Inflammatory macrophage treated with lipopolysaccharide for 4 hours (primary cell): ENCODE measurements at places on chromosomes 7 and 10.
A peak's percentile ranks its signal among the peaks of the same experiment; 100 is the strongest.

GRCh38 chr7:155228894-155229293 lies 68.8 kb upstream of the INSIG1 start:
- no peak for DNase-seq

- no peak for DNase-seq
Observed at GRCh38 chr7:2604608-2605174, 27.1 kb upstream of the TTYH3 start.

GRCh38 chr10:108204528-108205305 lies 1040.2 kb upstream of the SORCS1 start:
- peak; percentile 2 for DNase-seq

DNA sequence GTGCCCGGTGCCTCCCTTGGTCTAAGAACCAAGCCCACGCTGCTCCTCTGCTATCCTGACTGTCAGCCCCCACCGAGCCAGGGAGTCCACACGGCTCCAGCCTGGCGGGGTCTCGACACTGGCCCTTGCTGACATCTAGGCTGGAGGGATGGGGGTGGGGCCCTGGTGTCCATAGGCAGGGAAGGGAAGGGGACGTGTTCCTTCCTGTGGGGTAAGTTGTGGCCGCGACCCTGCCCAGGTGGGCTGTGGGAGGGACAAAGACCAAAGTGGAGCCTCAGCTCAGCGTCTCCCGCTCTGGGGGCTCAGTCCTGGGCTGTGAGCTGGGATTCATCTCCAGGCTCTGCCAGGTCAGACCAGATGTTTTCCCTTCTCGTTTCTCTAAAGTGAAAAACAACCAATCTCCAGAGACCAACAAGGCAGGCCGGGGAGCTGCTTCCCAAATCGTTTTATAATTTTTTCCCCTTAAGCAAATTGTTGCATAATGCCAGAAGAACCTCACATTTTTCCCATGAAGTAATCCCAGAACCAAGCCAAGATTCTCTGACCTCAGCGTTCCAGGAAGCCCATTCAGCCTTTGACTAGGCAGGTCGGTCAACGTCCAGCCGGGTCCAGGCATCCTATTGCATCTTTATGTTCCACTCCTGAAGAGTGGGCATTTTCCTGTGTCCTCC lies 101.2 kb downstream of the RGS10 start:
- no peak for DNase-seq

- no peak for DNase-seq
Observed at GRCh38 chr7:157857578-157858075, 520.8 kb downstream of the DNAJB6 start.

GRCh38 chr10:94725871-94726270 lies 36.6 kb upstream of the CYP2C19 start:
- no peak for DNase-seq

GRCh38 chr10:16890691-16891090 lies 73.5 kb upstream of the RSU1 start:
- DNase-seq: no peak

- DNase-seq: no peak
Observed at GRCh38 chr7:107009846-107010203, 34.7 kb upstream of the PRKAR2B start.

- DNase-seq: no peak
Observed at GRCh38 chr7:19410691-19411090, 265.5 kb upstream of the FERD3L start.

DNA sequence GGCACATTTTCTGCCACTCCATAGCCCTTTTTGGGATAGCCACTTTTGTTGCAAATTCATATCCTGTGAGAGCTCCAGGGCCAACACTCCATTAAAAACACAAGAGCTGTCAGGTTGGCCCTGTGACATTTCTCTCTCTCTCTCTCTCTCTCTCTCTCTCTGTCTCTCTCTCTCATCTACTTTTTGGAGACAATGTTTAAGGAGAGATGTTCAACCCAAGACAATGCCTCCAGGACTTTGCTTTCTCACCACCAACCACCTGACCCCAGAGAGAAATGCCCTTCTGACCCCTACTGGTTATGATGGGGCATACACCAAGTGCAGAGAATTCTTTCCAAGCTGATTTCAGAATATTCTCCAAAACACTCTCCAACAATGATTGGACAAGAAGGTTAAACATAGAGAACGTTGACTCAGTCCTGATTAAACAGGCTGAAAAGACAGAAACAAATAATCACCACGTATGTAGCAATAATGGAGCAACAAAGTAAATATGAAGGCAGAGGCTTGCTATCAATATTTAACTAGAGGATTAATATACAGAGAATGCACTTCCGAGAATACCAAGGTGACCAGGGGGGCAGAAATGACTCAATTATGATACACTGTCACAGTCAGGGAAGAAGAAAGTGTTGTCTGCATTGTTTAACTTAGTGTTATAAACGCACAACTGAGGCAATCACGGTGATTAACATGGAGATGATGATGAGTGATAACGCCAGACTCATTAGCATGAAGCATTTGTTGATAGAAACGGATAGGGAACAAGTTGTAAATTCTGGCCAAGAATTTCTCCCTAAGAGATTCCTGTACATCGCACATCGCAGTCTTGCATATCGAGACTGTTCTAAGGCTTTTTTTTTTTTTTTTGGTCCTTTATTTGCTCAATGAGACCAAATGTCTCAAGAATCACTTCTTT lies 178.5 kb downstream of the NRP1 start:
- peak; percentile 41 for DNase-seq

DNA sequence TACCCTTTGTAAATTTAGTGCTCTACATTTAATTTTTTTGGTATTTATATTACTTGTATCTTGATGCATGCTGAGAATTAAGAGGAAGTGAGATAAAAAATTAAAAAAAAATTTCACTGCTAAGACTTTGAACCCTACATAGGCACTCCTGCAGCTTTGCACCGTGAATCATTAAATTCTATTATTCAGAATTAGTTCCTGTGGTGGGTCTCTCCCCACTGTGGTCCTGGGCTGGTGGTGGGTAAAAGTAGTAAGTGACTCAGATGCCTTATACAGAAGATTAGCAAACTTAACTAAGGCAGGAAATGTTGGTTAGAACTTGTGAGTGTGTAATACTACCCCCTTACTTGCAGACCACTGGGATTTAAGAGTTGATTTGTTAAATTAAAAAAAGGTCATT lies 72.6 kb downstream of the AP3M1 start:
- no peak for DNase-seq

- peak; percentile 15 for DNase-seq
Observed at GRCh38 chr7:124276005-124276622, 243.2 kb upstream of the TMEM229A start.

DNA sequence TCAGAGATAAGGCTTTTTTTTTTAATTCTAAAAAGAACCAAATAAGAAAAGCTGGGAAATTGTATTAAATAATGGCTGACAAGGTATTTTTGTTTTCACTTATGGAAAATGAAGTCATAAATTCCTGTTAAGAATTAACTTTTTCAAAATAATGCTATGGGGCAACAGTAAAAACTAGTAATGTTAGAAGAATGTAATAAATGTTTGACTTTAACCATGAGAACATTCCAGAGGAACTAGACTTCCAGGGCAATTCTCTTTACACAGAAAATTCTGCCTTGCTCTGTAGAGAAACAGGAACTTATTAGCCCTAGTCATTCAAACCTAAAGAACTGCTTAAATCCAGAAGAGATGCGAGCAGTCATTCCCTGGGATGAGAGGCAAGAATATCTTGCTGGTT lies 571.1 kb downstream of the IPMK start:
- no peak for DNase-seq

GRCh38 chr7:16465469-16466361 lies at the start of gene SOSTDC1:
Gene SOSTDC1 (minus strand): TSS chr7:16465738. CDS start chr7:16465668, 70 bp downstream.
- no peak for DNase-seq

GRCh38 chr10:98309366-98310355 lies 41.7 kb upstream of the LOXL4 start:
- peak; percentile 53 for DNase-seq

DNA sequence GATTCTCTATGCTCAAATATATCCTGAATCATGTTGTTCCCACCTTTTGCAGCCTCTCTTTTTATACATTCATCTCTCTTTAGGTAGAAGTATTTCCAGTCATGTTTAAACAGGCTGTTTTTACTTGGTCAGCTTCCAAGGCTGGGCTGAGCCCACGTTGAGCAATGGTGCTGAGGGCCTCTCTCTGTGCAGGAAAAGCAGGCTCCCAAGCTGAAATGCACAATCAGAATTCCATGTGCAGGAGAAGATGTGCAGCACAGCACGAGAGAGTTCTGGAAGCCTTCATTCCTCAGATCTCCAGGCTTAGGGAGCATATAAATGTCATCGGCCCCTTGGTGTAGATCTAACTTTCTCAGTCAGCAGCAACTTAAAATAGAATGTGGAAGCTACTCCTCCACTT lies 588.5 kb downstream of the TNS3 start:
- no peak for DNase-seq

- peak; percentile 60 for DNase-seq
Observed at GRCh38 chr7:150388709-150389531, 9.8 kb downstream of the ZNF775 start.

DNA sequence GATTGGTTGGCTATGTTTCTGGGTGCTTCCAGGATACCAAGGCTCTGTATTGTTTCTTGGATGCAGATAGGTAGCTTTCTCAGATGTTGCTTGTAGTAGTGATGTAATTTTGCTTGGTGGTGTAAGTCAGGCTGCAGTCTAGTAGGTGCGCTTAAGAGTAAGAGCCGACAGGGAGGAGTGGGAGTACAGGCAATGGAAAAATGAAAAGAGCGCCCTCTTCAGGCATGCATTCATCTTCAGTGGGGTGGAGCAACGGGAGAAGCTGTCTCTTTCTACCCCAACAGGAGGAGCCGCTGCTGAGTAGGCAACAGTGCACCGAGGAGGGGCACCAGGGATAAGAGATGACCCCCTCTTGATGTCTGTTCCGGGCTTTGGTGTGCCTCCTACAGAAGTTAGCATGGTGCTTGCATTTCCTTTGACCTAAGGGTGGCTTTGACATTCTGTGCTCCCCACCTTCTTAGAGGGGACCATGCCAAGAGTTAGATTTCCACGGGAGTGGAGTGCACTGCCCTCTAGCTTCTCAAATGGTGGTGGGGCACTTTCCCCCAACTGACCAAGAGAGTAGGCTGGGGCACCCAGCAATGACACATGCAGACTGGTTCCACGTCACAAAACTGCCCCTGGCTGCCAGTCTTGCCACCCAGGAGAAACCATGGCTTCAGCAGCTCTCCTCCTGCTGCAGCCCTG lies 56.1 kb downstream of the ZNF783 start:
- no peak for DNase-seq
